Fibroblast of lung (primary cell): ENCODE measurements at places on chromosomes 16 and 17. TPM values are rescaled to one million over a fixed set of nuclear protein-coding genes. Genes with fewer than 3 reads are reported as not detected.

Gene ZPBP2
- total RNA-seq = not detected in 2 replicates

Gene SDR42E2
- under 0.01 TPM in 1 of 2 replicates, not detected in the other for total RNA-seq

Gene GUCY2D
- not detected in 2 replicates for total RNA-seq

Gene ERN2
- total RNA-seq = under 0.01 and 0.83 TPM in 2 replicates

Gene CRHR1
- total RNA-seq = not detected in 2 replicates
